Fibroblast of skin of abdomen (primary cell): ENCODE measurements at places on chromosomes 6 and 20.

- DNase-seq, result no peak
These were observed 10.3 kb downstream of the ZMYND8 start for GRCh38 chr20:47346172-47346571.

GRCh38 chr6:33014841-33015634 lies 5.6 kb upstream of the HLA-DOA start:
- peak; percentile 76 for DNase-seq

- peak; percentile 71 for DNase-seq
These were observed 6.6 kb upstream of the GUCA1A start for GRCh38 chr6:42166444-42167141.

GRCh38 chr20:9051508-9051907 lies 17.4 kb upstream of the PLCB4 start:
- DNase-seq, result peak; percentile 99

DNA sequence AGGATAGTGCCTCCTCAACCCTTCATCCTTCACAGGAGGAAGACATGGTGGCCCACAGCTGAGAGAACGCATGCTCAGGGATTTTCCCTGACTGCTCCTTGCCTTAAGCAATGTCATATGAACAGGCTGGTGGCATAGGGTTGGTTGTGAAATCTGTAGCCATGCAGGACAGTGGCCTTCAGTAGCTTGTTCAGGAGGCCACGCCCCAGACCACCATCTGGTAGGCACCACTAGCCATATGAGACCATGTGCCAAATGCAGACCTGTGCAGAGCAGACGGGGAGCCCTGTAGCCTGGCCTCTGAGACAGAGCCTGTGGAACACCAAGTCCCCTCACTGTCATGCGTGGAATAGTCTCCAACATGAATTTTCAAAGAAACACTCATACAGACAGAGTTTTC lies 76.5 kb downstream of the ADTRP start:
- DNase-seq, result no peak
